ENCODE measurements at places on chromosomes 2 and 18.

DNA sequence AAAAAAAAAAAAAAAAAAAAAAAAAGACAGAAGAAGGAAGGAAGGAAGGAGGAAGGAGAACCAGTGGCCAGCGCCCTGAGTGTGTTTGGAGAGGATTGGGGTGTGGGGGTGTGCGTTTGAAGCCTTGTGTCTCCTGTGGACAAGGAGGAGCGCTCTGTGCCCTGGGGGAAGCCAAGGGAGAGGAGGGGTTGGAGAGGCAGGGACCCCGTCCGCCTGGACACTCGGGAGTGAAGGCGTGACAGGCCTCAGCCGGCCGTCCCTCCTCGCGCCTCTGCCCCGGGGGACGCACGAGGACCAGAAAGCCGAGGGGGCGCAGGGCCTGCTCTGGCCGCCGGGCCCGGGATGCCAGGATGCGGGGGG, 44.9 kb downstream of the SERTAD2 start:
- DNase-seq: no peak

GRCh38 chr2:212030709-212031108, 507.9 kb downstream of the ERBB4 start:
- DNase-seq: no peak

DNA sequence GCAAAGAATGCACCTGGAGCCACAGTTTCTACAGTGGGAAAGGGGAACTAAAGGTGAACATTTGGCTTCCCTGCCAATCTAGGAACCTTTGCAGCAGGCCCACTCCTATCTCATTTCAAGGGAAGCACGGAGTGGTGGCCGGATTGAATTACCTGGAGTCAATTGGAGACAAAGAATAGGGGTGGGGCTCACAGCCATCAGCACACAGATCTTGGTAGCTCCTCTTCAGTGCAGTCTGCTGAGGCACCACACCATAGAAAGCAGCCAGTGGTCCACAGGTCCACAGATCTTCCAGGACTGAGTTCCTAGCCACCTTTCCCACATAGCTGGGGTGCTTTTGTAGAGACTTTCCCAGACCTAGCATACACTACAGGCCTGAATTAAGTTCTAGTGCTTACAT, 43.5 kb upstream of the NXPH2 start:
- no peak for DNase-seq

GRCh38 chr18:77009675-77010074, 122.9 kb downstream of the MBP start:
- DNase-seq: no peak

DNA sequence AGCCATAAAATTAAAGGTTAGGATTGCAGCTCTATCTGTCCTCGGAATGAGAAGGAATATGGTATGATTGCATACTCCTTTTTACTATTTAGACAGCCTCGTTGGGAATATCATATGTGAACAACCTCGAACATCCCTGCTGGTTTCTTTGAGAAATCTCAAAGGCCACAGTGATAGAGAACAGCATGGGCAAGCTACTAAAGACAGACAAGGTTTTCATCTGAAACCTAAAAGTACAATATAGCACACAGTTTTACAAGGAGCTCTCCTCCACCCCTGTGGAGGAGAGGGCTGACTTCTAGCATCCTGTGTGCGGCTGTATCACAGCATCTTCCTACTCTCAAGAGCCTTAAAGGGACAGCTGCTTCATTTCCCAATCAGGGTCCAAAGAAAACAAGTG, 104.3 kb downstream of the VWC2L start:
- no peak for DNase-seq

DNA sequence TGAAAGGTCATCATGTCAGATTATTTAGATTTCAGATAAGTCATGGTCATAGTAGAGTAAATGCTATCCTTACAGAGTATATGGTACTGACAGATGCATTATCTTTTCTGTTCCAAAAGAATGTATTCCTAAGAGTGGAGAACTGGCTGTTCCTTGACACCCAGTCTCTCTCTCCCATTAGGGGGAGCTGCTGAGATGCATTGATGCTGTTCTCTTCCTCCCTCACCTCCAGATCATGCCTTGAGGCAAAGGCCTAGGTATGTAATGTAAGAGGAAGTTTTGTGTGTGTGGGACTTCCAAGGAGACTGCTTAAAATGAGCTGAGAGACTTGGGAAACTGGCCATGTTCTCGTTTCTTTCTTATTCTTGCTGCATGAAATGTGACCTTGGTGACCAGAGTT, 979.5 kb upstream of the CELF4 start:
- peak; percentile 23 for DNase-seq

GRCh38 chr18:59651071-59651470, 46.2 kb downstream of the CCBE1 start:
- no peak for DNase-seq

DNA sequence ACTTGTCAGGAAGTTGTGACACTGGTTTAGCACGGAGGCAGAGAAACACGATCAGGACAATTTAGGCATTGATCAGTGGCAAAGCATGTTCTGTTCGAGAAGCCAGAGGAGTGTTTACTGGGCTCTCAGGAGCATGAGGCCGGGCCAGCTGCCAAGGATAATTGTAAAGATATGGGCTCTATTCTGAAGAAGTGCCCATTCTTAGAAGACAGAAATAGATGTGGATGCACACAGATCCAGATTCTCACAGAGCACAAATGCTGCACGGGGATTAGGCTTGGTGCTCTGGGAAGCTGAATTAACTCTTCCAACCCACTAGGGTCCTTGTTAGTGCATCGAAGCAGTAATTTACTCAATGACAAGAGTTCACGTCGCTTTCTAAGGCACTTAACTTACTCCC, 16.2 kb downstream of the AFF3 start:
- no peak for DNase-seq

DNA sequence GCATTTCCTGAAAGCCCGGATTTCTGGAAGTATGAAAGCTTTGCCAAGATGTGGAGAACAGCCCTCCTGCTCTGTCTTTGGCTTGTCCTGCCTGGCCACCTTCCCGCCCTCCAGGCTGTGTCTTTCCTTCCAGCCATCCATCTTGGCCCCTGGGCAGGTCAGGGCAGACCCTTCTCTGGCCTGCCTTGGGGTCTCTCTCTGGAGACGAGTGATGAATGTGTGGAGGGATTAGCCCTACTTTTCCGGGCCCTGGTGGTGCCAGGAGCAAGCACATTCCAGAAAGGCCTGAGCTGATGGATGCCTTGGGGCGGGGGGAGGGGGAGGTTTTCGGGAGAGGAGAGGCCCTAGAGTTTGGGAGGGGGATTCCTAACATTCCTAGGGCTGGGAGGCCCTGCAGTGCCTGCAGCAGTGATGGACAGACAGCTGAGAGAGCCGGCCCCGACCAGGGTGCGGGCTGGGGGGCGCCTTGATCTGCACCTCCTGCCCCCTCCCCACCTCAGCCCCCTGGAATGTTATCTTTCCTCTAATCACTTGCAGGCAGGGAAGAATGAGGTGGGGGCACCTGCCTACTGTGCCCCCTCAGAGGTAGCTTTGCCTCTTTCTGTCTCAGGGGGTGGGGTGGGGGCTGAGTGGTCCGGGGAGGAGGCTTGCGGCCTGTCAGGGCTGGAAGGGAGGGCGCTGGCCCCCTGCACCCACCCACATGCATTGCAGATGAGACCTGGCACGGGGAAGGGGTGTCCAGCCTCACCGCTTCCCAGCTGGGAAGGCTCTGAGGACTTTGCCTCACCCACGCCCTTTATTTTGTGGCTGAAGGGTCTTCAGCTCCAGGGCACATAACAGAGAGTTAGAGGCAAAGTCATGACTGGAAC, 156.2 kb downstream of the DDX1 start:
- DNase-seq: no peak

DNA sequence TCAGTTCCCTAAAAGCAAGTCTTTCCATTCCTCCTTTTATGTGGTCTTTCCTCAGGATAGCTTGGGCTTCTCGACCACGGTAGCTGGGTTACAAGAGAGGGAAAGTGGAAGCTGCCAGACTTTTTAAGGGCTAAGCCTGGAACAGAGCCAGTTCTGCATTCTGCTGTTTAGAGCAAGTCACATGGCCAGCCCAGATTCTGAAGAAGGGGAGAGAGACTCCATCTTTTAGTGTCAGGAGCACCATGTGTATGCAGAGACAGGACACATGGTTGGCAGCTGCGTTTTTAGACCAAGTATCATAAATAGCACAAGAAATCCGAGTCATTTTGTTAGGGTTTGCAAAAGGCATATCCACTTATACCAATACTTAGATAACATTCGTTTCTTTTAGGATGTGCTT, 4.7 kb downstream of the HMSD start:
- no peak for DNase-seq

DNA sequence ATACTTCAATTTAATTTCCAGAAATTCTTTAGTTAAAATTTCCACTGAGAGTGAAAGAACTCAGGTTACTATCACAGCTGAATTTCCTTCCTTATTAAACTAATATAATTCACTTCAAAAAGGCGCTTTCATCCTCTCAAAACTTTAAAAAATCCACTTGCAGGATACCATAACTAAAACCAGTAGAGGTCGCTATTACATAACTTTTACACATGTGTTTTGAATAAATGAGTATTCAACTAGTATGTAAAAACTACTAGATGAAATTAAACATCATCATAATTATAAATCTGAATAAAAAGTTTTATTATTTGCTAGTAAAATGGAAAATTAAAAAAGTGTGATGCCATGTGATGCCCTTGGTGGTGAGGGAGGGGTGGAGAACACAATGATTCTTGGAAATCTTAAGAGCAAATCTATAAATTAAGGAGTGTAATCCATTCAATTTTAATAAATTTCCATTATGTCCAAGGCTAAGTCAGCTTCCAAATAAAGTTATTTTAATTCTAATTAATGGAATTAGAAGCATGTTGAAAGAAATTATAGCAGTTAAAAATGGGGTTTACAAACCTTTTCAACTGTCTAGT, 61.4 kb downstream of the SOS1 start:
- DNase-seq: peak; percentile 65

GRCh38 chr2:152648336-152648735, 68.9 kb downstream of the PRPF40A start:
- DNase-seq: no peak

DNA sequence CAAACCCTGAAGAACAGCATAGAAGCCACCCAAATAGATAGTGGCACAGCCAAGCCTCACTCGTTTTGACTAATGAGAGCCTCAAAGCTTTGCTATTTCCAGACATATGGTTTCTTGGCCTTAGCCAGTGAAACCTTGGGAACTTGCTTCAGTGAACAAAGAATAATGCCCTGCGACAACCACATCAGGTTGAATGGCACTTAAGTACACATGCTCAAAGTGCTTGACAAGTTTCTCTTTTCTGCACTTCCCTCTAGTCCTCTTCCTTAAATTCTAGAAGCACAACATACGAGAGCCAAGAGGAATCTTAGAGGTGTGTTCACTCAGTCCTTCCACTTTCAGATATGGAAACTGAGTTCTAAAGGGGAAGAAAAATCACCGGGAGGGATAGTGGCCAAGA, 258.3 kb downstream of the HAUS1 start:
- no peak for DNase-seq
